Activated CD4-positive, alpha-beta T cell treated with anti-CD3 and anti-CD28 coated beads, Interleukin-2, amount 10 ng/mL, durations not matched to agents 24 days and 14 days (primary cell): ENCODE measurements at places on chromosomes 16 and 17.

DNA sequence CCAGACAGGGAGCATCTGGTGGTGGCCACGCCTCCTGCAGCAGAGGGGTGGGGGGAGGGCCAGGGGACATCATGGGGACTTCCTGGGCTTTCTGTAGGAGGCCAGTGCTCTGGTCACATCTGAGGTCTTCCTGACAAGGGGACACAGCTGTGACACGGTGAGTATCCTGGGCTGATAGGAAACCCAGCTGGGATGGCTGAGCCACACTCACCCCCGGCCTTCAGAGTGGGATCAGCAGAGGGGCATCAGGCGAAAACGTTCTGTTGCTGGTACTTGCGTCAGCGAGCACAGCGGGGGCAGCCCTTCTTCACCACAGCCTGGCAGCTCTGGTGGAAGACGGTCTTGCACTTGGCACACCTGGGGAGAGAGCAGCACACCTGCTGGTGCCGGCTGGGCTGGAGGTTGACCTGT, 122.9 kb upstream of the SMURF2 start:
- no peak for DNase-seq

GRCh38 chr16:9683677-9684076, 498.6 kb downstream of the GRIN2A start:
- no peak for DNase-seq

DNA sequence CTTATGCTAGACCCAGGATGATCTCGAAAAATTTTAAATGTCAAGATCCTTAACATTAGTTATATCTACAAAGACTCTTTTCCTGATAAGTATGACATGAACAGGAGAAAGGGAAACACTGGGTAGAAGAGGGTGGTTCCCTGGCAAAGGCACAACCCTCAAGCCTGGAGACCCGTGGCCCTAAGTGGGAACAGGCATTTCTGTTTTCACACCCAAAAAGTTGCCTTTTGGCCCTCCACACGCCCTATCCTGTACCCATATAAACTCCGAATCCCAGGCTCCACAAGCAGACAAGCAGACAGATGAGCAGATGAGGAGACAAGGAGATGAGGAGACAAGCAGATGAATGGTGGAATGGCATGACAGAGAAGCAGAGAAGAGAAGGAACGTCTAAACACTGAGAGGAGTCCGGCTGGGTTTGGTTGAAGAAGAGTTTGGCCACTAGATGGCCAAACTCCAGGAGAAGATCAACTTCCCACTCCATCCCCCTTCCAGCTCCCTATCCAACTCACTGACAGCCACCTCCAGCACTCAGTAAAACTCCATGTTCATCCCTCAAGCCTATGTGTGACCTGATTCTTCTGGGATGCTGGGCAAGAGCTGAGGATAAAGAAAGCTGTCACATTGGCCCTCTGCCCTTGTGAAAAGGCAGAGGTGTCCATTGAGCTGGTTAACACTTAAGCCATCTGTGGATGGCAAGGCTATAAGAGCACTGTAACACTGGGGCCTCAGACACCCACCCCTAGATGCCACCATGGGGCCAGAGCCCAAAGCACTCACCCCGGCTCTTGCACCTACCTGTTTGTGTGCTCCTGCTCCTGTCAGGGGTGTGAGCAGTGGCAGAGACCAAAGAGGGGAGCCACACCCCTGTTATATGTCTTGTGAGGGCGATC, 139.6 kb upstream of the FAM20A start:
- DNase-seq, result no peak

GRCh38 chr16:78890373-78890895, 710.1 kb downstream of the MAF start:
- no peak for DNase-seq
